ENCODE measurements at places on chromosomes 13 and 19. TPM values are rescaled to one million over a fixed set of nuclear protein-coding genes. Genes with fewer than 3 reads are reported as not detected.

DNA sequence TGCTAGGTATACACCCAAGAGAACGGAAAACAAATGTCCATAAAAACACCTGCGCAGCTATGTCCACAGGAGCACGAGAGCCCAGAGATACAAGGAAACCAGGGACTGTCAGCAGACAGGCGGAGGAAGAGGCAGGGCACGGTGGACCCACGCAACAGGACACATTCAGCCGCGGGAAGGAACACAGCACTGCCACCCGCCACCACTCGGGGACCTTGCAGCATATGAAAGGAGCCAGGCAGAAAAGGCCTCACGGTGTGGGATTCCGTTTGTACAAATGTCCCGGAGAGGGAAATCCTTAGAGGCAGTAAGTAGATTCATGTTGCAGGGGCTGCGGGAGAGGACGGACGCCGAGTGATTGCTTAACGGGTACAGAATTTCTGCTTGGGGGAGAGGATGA lies 7.8 kb downstream of the HSPBP1 start:
- no peak for DNase-seq

The SLC15A1 gene
- 0.77 TPM for total RNA-seq

GRCh38 chr19:50922317-50922853 lies 11.2 kb upstream of the KLK4 start:
- peak; percentile 68 for DNase-seq

GRCh38 chr13:28494778-28495537 lies at the start of gene FLT1:
Gene FLT1, minus strand, starts transcription at chr13:28495128. Its CDS starts 285 bp downstream, at chr13:28494843.
- DNase-seq, result no peak
